ENCODE measurements at places on chromosomes 6 and 20.

DNA sequence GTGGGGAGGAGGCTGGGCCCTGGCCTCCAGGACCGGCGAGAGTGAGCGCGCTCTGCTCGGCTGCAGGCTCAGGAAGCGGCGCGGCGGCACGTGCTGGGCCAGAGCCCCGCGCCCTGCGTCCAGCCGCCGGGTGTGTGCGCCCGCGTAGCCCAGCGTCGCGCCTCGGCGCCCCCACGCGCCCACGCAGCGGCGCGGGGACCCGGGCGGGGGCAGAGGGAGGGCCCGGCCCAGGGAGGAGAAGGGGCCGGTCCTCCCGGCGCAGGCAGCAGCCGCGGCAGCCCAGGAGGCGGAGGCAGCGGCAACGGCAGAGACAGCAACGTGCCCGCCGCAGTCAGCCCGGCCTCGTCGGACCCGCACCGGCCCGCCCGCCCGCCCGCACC is at the start of gene EYA2:
Gene EYA2 (plus strand): TSS at position 265 of the 380 bp plus-strand sequence. CDS start 95,168 bp downstream, outside the sequence.
- DNase-seq: peak; percentile 56

- DNase-seq: no peak
Observed at GRCh38 chr6:98695091-98695801, 139.1 kb upstream of the POU3F2 start.

DNA sequence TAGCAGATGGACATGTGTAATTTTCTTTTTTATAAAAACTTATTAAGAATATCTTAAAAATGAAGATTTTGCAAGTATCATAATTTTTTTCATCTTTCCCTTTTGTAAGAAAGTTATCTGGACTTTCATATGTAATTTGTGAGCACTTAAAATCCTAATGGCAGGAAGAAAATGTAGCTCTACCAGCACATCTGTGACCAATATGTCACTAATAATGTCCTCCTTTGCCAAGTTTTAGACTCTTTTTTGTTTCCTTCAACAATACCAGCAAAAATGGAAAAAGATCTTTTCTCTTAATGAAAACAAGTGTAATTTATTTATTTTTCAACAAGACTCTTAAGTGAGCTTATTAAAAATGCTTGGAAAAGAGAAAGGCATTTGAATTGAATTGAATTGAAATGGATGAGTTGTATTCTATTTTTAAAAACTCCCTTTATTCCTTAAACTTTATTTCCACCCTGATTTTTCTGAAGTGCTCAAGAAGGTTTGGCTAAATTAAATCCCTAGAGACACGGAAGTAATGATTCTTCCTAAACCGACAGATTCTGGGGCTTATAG is 110.7 kb downstream of the KIF6 start:
- no peak for DNase-seq

- DNase-seq: no peak
Observed at GRCh38 chr6:109306733-109307132, 75.5 kb downstream of the CD164 start.

DNA sequence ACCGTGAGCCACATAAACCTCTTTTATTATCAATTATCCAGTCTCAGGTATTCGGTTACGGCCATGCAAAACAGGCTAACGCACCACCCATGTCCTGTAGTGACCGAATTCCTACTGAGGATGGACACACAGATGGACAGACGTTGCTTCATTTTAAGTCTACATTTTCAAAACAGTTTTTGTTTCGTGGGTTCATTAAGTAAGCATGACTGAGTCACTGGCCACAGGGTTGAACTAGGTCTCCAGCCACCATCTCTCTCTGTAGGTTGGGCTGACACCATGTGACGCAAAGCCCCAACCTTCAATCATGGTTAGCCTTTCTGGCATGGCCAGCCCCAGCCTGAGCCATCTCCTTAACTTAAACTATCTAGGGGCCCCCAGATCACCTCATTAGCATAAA is 110.0 kb upstream of the SLC22A23 start:
- DNase-seq: no peak

DNA sequence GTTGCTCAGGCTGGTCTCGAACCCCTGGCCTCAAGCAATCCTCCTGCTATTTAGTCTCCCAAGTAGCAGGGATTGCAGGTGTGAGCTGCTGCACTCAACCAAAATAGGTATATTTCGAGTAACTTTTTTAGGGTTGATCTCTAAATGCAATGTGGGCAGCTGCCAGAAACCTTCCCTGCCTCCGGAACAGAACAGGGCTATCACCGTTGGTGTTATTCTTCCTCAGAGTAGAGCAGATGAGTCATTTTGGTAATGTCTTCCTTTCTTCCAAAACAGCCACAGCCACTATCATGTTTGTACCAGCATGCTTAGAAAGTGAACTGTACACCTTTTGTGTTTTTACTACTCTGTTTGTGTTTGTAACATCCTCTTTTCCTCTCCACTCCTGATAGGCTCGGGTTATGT is 44.1 kb downstream of the SNX9 start:
- no peak for DNase-seq

DNA sequence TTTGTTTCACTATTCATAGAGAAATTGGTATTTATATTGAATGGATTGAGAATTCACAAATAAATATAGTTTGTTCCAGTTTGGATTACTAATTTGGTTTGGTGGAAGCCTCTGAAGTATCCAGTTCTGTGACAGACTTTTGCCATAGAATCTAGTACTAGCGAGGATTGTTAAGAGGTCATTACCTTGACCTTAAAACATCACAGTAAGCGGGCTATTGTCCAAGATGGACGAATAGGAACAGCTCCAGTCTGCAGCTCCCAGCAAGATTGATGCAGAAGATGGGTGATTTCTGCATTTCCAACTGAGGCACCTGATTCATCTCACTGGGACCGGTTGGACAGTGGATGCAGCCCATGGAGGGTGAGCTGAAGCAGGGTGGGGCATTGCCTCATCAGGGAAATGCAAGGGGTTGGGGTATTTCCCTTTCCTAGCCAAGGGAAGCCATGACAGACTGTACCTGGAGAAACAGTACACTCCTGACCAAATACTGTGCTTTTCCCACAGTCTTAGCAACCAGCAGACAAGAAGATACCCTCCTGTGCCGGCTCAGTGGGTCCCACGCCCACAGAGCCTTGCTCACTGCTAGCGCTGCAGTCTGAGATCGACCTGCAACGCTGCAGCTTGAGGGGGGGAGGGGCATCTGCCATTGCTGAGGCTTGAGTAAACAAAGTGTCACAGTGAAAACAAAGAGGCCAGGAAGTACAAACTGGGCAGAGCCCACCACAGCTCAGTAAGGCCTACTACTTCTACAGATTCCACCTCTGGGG is 66.4 kb upstream of the NEDD9 start:
- no peak for DNase-seq

Measured in iPS-NIHi11 (cell line).